ENCODE measurements at places on chromosomes 13 and 19. TPM values are rescaled to one million over a fixed set of nuclear protein-coding genes. Genes with fewer than 3 reads are reported as not detected.

The CLDND2 gene
- total RNA-seq = not detected

The LGALS7B gene
- 1.2 TPM for total RNA-seq

The TNFRSF19 gene
- 17.6 TPM for total RNA-seq

The GDF15 gene
- 12.5 TPM for total RNA-seq

The PPP5C gene
- 30.7 TPM for total RNA-seq

The LRRC63 gene
- total RNA-seq = 1.2 TPM

The RDH8 gene
- total RNA-seq = not detected

The TEKTIP1 gene
- not detected for total RNA-seq

The SULT2A1 gene
- 0.90 TPM for total RNA-seq

The THSD1 gene
- total RNA-seq = 15.1 TPM

The SIAH3 gene
- 0.16 TPM for total RNA-seq

The MCEMP1 gene
- 0.26 TPM for total RNA-seq

The FAM216B gene
- total RNA-seq = not detected

The SLC46A3 gene
- total RNA-seq = 6.5 TPM

The SLC15A1 gene
- 0.11 TPM for total RNA-seq

The KLK4 gene
- total RNA-seq = not detected

The TNFSF11 gene
- 0.26 TPM for total RNA-seq

The WDR88 gene
- not detected for total RNA-seq

The APOC1 gene
- 3.5 TPM for total RNA-seq

The OSCAR gene
- 0.21 TPM for total RNA-seq

The SPIB gene
- 1.2 TPM for total RNA-seq

The LMTK3 gene
- 0.42 TPM for total RNA-seq
